ENCODE measurements at places on chromosomes 16 and 17.

- no peak for DNase-seq
Observed at GRCh38 chr16:57828272-57829161, 26.2 kb upstream of the KIFC3 start.

DNA sequence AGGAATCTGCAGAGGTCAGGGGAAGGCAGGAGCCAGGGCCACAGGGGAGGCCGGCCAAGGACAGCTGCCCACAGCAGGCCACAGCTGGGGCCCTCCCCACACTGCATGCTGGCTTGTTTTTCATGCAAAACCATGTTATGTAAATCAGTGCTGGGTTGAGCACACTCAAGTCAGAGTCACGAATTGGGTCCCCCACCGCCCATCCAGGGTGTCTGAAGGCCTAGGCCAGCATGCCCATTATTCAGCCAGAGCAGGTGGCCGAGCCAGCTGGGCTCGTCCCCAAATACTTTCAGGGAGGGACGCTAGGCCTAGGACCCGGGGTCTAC lies 51.2 kb upstream of the TOB1 start:
- DNase-seq: no peak

DNA sequence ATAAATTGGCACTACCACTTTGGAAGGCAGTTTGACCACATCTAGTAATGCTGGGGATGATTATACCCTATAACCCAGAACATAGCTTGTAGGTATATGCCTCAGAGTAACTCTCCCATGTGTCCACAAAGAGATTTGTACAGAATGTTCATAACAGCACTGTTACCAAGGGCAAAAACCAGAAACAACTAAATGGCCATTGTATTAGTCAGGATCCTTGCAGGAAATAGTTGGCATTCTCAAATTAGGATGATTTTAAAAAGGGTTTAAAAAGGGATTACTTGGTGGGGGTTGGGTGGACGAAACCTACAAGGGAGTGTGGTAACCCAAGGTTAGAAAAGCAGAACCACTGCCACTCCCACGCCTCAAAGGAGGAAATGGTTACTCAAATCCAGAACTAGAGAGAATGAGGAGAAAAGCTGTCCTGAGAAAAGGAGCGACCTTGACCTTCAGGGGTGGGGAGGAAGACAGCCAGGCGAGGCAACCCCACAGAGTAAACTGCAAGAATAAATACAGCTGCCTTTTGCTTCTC lies 2.1 kb downstream of the CPPED1 start:
- DNase-seq: no peak

DNA sequence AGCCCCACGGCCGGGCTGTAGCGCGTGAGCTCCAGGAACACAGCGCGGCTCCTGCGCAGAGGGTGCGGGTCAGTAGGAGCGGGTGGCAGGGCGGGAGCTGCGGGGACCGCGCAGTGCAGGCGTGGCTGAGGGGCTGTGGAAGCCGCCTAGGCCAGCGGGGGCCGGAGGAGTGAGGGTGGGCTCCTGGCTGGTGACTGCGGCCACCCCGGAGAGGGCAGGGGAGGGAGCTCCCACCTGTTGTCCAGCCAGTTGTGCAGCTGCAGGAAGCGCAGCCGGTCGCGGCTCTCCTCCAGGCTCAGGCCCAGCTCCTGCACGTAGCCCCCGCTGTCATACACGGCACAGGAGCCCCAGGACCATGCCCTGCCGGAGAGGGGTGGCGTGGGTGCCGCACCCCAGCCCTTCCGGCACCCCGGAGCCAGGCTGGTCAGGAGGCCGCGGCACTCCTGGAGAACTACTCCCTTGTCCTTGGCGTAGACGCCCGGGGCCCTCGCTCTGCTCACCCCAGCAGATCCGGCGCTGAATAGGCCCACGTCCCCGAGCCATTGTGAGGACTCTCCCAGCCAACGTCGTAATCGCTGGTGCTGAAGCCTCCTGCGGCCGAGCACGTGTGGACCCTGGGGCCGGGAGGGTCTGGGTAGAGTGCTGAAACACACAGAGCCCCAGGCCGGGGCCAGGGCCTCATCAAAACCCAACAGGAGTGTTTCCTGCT lies 43.9 kb downstream of the TSC2 start:
- no peak for DNase-seq

- no peak for DNase-seq
Observed at GRCh38 chr17:50423553-50424159, 2.4 kb upstream of the ACSF2 start.

- peak; percentile 61 for DNase-seq
Observed at GRCh38 chr17:58006560-58006923, 504 bp downstream of the SRSF1 start.

- DNase-seq: no peak
Observed at GRCh38 chr16:3259836-3260235, 3.4 kb upstream of the MEFV start.

DNA sequence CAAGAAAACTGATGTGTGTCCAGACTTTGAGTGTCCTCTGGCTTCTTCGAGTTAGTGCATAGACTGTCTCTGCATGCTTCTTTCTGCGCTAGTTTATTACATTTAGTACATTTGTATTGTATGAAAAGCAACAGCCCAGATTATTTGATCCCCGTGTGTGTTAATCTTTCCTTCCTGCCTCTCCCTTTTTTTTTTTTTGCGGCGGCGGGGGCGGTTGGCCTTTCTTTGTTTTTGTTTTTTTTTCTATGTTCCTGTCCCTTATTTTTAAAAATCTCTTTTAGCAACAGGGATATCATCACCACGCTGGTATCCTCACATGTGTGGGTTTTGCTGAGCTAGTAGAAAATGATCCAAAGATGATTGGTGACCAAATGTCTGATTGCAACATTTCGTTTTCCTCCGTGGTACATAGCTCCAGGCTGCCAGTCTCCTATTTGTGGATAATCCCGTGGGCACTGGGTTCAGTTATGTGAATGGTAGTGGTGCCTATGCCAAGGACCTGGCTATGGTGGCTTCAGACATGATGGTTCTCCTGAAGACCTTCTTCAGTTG lies 9.4 kb downstream of the SCPEP1 start:
- no peak for DNase-seq

- no peak for DNase-seq
Observed at GRCh38 chr16:77784441-77785372, 3.7 kb upstream of the VAT1L start.

DNA sequence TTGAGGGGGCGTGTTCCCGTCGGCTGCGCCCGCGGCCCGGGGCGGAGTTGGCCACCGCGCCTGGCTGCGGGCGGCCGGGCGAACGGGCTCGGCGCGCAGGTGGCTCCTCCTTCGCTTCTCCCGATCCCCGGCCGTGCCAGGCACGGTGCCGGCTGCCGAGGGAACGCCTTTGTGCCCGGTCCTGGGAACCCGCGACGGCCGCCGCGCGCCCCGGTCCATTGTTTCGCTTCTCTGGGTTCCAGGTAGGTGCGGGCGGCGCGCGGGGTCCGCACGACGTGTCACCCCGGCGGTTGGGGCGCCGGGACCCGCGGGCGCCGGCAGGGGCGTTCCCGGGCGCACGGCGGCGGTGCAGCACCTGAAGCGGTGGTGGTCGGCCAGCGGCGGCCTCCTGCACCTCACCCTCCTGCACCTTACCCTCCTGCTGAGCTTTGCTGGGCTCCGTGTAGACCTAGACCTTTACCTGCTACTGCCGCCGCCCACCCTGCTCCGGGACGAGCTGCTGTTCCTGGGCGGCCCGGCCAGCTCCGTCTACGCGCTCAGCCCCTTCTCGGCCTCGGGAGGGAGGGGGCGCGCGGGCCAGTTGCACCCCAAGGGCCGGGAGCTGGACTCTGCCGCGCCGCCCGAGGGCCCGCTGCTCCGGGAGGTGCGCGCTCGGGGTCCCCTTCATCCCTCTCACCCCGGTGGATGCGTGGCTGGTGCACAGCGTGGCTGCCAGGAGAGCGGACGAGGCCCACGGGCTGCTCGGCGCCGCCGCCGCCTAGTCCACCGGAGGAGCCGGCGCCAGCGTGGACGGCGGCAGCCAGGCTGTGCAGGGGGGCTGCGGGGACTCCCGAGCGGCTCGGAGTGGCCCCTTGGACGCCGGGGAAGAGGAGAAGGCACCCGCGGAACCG lies 99.9 kb downstream of the EFCAB13 start:
- DNase-seq: no peak

DNA sequence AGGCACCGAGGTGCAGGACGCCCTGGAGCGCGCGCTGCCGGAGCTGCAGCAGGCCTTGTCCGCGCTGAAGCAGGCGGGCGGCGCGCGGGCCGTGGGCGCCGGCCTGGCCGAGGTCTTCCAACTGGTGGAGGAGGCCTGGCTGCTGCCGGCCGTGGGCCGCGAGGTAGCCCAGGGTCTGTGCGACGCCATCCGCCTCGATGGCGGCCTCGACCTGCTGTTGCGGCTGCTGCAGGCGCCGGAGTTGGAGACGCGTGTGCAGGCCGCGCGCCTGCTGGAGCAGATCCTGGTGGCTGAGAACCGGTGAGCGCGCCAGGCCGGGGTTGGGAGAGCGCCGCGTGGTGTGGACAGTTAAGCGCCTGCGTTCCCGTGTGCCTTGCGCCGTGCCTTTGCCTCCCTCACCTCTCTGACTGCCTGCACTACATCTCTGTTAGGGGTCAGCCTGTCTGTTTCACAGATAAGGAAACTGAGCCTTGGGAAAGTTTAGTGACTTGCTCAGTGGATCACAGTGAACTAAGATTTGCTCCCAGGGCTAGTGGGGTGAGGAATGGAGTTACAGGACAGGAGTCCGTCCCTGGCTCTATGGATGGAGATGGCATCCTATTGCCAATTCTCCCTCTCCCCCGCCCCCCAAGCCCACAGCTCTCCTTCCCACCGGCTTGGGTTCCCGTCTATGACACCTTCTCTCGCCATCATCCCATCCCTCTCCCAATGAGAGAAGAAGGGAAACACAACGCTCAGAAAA lies 880 bp downstream of the SARM1 start:
- DNase-seq: no peak

DNA sequence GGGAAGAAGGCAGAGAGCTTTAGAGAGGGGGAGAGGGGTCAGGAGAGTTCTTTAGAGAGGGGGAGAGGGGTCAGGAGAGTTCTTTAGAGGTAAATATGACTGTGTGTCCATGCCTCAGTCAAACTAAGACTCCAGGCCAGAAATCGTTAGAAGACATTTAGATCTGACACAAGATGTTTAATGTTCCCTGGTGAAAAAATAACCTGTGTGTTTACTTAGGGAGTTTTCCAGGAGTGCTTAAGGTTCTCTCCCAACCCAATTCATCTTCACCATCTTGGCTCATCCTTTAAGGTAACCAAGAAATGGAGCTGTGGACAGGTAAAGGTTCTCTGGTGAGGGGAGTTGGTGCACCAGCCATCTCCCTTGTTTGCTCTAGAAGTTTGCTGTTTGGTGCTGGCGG lies 9.8 kb downstream of the CBX4 start:
- DNase-seq: no peak

DNA sequence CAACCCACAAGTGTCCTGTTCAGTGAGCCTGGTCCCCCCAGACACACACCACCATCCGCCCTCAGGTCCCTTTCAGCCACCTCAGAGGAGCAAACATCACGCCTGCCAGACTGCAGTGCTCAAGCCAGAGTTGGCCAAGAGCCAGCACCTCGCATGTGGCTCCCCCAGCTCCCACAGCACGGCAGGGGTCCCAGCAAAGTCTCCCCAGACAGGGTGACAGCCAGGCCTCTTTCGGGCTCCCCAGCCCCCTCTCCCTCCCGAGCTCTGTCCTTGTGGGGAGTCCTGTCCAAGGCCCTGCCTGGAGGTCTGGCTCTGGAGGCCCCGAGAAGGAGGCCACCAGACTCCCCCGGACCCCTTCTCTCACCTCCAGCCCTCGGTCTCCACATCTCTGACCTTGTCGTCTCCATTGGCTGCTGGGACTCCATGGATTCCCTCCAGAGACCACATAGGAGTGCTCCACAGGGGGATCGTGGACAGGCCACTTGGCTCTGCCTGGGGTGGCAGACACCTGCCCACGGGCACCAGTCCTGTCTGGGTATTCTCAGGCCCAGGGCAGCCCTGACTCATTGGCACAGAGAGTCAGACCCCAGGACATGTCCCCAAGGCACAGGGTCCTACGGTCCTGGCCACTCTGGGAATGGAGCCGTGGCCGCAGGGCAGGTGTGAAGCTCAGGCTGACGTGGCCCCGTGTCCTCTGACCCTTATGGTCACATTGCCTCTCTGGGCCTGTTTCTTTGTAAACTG lies 1.8 kb upstream of the MYADML2 start:
- no peak for DNase-seq

DNA sequence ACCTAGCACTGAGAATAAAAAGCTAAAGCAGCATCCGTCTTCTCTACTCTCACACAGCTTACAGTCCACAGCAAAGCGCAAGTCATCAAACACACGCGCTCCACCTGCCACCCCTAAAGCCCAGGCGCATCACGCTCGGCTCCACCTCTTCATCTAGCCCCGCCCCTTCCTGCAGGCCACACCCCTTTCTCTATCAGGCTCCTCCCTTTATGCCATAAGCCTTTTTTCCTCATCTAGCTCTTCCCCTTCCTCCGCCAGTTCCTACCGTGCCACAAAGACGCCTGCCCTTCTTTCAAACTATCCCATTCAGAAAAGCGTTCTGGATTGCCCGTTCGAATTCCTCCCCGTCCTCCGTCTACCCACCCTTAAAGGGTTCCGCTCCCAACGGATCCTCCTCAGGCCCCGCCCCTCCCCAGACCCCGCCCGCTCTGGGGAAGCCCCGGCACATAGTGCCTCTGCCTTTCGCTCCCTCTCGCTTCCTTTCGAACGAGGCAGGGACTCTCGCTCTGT lies 417 bp downstream of the C16orf46 start:
- peak; percentile 93 for DNase-seq

DNA sequence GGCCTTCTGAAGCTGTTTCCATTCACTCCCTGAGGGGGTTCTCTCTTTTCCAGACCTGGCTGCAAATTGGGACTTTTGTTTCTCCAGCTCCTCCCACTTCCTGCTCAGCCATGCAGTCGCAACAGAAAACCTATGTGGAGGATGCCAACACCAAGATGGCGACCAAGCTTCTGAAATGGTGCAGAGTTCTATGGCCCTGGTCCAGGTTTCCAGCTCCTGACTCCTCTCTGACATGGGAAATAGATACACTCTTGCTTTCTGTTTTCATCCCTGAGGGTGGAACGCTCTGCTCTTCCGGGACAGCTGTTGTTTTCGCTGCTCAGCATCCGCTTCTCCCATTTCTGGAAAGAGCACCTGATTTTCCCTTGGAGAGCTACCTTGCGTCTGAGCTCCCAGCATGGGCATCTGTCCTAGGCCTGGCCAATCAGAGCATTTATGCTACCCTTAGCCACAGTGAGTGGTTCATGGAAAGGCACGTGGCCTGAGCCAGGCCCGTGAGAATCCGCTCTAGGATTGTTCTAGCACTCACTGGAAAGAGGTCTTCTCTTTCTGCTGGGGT lies 8.1 kb downstream of the GPRC5B start:
- DNase-seq: no peak

- DNase-seq: no peak
Observed at GRCh38 chr17:83202002-83203000, 122.9 kb downstream of the METRNL start.

- DNase-seq: no peak
Observed at GRCh38 chr16:82886146-82886545, 259.4 kb downstream of the CDH13 start.

DNA sequence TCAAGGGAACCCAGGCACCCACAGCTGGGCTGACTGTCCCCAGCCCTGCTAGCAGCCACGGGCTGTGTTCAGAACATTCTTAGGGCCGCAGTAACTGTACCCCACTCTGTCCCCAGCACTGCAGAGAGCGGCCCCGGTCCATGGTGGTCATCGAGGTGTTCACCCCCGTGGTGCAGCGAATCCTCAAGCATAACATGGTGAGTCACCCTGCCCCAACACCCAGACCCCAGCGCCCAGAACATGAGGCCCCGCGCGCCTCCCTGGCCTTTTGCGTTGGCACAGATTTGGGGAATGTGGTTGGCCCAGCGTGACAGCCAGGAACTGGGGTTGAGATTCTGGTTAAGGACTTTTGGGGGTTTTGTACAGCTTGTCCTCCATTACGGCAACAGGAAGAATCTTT lies 114.9 kb upstream of the PLCG2 start:
- no peak for DNase-seq

GRCh38 chr17:68572138-68572842 lies 28.9 kb downstream of the FAM20A start:
- no peak for DNase-seq

Measured in activated CD8-positive, alpha-beta memory T cell treated with anti-CD3 and anti-CD28 coated beads for 48 hours (primary cell).